ENCODE measurements at places on chromosomes 12 and 14.

- no peak for DNase-seq
Observed at GRCh38 chr14:90828642-90829487, 12.6 kb upstream of the TTC7B start.

DNA sequence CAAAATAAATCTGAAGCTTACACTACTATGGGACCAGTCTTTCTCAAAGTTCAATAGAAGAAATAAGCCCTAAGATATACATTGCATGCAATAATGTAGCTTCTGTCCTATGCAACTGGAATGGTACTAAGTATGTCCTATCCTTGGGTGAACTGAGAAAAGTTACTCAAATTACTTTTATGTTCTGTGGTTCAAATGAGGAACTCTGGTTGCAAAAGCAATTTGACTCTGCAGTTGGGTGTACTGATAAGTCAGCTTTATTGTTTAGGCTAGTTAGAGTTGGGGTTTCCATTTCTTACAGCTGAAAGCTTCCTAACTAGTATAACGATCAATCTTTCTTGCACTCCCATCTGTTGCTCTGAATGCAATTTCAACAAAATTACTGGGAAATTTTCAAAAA lies 29.2 kb downstream of the GPR135 start:
- no peak for DNase-seq

DNA sequence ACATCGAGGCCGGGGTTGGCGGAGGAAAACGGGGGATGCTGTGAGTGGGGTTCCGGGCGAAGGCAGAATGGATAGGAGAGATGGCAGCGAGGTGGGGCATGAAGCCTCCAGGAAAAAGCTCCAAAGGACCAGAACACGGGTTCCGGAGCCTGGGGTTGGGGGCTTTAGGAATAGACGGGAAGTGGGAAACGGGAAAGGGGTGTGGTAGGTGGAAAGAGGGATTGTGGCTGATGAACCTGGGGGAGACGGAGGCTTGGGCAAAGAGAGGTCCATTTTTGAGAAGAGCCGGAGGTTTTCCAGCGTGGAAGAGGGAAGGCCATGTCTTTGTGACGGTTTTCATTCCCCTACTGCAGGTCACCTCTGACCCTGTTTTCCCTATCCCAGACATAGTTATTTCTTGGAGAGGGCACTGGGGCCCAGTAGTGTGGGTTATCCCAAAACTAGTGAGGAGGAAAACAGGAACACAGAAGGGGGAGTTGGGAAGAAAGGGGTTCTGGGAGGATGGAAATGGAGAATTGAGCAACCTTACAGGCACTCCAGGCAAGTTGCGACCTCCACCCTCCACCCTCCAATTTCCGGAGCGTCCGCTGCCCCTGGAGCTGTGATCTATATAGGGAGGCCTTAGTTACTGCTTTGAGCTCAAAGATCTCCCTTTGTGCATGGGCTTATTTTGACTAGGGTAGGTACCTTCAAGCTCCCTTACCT lies 1.1 kb downstream of the ATN1 start:
- no peak for DNase-seq

GRCh38 chr12:132525833-132526455 lies 36.0 kb downstream of the FBRSL1 start:
- no peak for DNase-seq

GRCh38 chr12:111570084-111570961 lies 28.8 kb downstream of the ATXN2 start:
- no peak for DNase-seq

- DNase-seq = peak; percentile 32
Observed at GRCh38 chr12:2395354-2395977, 342.7 kb downstream of the CACNA1C start.

DNA sequence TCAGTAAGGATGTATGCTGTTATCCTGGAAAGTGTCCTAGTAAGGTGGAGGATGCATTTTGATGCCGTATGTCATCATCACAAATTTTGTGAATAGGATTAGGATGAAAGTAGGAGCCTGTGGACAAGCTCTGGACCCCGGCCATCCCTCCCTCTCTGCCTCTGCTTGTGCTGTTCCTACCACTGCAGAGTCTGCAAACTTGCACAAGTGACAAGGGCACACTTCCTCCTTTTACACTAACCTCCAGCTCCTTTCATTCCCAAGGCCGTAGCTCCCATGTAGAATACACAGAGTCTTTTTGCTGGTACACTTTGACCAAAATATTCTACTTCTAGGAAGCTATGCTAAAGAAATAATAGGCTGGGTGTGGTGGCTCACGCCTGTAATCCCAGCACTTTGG lies 13.3 kb upstream of the TMCC3 start:
- no peak for DNase-seq

DNA sequence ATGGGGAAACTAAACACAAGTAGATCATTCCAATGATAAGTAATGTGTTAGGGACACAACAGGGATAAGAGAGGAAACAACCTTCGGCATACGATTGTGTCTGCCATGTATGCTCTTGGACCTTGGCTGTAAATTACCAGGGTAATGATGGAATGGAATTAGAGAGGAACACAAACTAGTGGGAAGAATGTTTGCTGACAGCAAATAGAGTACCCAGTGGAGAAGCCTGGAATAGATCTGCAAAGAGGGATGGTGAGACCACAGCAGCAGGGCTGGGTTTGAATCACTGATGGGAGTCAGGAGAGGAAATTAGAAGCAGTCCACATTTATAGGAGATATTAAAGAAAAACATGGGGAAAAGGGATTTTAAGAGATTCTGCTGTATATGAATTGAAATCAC lies 172.8 kb downstream of the LRIG3 start:
- DNase-seq = no peak

GRCh38 chr12:68977909-68978610 lies 45.1 kb upstream of the CPM start:
- no peak for DNase-seq

GRCh38 chr12:94078138-94078723 lies 70.1 kb upstream of the PLXNC1 start:
- no peak for DNase-seq

- peak; percentile 18 for DNase-seq
Observed at GRCh38 chr12:3456809-3457208, 34.2 kb upstream of the PRMT8 start.

DNA sequence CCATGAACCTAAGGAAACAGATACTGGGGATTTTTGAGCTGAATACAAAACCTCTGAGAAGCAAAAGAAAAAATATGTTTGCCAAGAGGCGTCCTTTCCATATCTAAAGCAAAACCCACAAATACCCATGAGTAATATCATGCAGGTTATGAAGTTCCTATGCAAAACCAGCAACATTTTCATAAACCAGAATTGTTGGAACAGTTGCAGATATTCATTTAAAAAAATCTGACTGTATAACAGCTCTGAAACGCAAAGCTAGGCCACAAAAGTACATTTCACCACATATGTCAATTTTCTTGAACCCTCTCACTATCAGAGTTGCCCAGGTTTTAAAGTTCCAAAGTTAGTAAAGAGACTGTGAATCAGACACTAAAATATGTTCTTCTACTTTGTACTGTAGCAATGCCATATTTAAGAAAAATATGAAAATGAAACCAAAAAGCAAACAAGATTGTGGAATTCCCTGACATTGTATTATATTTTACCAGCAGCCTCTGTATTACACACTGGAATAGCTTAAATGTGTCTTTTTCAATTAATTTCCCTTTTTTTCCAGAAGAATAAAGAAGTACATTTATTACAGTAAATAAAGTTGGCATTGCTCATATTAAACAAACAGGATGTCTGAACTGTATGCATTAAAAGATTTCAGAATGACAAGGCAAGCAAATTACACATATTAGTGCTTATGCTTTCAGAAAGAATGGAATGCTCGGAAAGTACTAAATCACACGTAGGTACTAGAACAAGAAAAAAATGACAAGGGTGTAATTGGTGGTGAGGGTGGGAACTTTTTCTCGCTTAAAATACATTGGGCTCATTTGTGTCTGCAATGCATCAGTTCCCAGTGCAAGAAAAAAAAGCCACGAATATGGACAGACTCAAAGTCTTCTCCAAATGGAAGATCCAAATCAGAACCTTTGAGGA lies 33.6 kb upstream of the HIF1A start:
- no peak for DNase-seq

- no peak for DNase-seq
Observed at GRCh38 chr14:22558221-22558913, 30.7 kb downstream of the DAD1 start.

GRCh38 chr14:28130610-28131284 lies 635.8 kb upstream of the FOXG1 start:
- DNase-seq = peak; percentile 91

DNA sequence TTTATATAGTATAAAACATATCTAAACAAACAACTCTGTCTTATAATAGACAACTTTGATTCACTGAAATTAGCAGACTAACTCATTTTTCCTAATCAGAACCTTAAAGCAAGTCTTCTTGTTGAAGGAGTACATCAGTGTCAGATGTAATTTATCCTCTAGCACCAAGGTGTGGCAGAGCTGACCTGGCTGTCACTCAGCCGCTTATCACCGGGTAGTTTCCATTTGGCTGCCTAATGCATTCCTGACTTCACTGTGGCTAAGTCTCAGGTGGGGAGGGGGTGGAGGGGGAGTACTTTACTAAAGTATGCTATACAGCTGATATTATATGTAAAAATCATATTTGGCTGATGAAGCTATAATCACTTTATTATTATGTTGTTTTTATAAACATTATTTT lies 339.9 kb upstream of the RGS6 start:
- no peak for DNase-seq

GRCh38 chr12:30882706-30883105 lies 43.8 kb upstream of the TSPAN11 start:
- no peak for DNase-seq

GRCh38 chr14:65745396-65746190 lies 333.1 kb downstream of the FUT8 start:
- DNase-seq = no peak

- DNase-seq = no peak
Observed at GRCh38 chr12:124740691-124741137, 123.0 kb downstream of the SCARB1 start.

- DNase-seq = no peak
Observed at GRCh38 chr12:58046271-58046670, 104.9 kb downstream of the ATP23 start.

- no peak for DNase-seq
Observed at GRCh38 chr12:101299931-101300330, 20.0 kb downstream of the UTP20 start.

DNA sequence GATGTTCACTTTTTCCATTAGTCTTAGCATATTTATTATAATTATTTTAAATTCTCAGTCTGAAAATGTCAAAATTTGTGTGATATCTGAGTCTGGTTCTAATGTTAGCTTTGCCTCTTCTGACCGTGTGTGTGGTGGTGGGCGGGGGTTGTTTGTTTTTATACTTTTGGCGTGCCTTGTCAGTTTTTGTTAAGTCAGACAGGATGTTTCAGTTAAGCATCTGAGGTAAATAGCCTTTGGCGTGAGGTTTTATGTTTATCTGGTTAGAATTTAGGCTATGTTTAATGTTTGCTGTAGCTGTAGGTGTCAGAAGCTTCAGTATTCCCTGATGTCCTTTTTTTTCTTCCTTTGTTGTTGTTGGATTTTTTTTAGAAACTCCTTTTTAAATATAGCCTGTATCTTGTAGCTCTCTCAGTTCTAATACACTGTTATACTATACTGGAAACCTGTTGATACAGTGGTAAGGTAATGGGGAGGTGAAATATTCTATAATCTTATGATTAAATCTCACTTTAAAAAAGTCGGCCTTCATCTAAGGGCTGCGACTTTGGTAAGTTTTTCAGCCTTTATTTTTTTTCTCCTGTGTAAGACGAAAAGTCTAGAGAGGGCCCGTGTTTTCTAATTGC lies 111.6 kb downstream of the SCAF11 start:
- DNase-seq = no peak

- DNase-seq = no peak
Observed at GRCh38 chr12:5232291-5232690, 188.6 kb downstream of the KCNA5 start.

DNA sequence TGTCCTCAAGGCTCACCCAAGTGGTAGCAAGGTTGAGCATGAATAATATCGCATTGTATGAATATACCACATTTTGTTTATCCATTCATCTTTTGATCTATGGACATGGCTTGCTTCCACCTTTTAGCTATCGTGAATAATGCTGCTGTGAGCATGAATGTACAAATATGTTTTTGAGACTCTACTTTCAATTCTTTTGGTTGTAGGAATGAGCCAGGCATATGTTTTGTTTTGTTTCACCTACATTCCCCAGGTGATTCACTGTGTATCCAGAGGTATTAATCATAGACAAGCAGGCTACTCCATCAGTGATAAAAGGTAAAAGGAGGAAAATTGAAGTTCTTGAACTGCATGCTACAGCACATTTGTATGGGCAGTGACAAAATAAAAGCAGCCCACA lies 35.8 kb downstream of the CDKL1 start:
- DNase-seq = no peak

GRCh38 chr14:66572826-66573225 lies 64.9 kb downstream of the GPHN start:
- no peak for DNase-seq

GRCh38 chr12:57760347-57760982 lies 5.6 kb downstream of the MARCHF9 start:
- DNase-seq = no peak

DNA sequence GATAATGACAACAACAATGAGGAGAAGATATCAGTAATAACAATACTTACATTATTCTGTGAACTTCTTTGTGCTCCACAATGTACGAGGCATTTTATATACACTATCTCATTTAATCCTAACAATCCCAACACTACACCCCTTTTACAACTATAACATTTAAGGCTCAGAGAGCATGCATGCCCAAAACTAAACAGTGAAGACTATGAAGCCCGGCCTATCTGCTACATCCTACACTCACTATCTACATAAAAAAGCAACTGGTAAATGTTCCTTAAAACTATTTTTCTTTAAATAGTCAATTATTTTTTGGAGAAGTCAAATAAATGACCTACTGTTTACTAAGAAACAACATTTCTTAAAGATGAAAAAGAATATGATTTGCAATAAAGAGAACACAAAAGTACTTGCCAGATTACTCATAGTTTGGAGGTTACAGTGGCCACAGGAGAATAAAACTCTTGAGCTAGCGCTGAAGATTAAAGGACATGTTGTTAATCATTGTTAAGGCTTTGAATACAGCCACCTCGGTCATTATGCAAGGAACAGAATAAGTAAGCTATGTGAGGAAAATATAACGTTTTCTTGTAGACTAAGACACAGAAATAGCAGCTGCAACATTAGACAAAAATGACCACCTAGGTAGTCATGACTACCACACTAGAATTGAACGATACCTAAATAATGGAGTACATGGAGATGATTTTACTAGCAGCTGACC lies 56.7 kb downstream of the EPS8 start:
- no peak for DNase-seq

Data from NCI-H187 (cell line).